ENCODE measurements at places on chromosomes 16 and 17.
A peak's percentile ranks its signal among the peaks of the same experiment; 100 is the strongest.

GRCh38 chr17:81231121-81231645 is 7.7 kb downstream of the TEPSIN start:
- no peak for DNase-seq

- no peak for DNase-seq
Measured at GRCh38 chr16:81639931-81640680, 139.0 kb upstream of the PLCG2 start.

GRCh38 chr16:10918294-10919002 is 23.8 kb downstream of the DEXI start:
- peak; percentile 91 for DNase-seq

DNA sequence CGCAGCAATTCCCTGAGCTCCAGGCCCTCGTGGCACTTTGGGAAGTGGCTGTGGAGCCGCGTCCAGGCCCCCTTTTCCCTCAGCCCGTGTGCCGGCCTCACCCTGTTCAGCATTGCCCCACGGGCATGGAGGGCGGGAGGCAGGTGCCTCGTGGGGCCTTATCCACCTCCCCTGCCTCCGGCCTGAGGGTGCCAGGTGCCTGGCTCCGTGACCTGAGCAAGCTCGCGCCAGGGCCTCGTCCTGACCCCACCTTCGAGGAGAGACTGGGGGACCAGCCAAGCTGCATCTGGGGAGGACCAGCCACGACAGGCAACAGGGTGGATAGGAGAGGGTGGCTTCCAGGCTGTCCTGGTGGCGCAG is 27.0 kb upstream of the AATK start:
- no peak for DNase-seq

- no peak for DNase-seq
Measured at GRCh38 chr17:30939051-30939689, 17.4 kb downstream of the ADAP2 start.

- no peak for DNase-seq
Measured at GRCh38 chr16:66402591-66403230, 24.4 kb upstream of the BEAN1 start.

DNA sequence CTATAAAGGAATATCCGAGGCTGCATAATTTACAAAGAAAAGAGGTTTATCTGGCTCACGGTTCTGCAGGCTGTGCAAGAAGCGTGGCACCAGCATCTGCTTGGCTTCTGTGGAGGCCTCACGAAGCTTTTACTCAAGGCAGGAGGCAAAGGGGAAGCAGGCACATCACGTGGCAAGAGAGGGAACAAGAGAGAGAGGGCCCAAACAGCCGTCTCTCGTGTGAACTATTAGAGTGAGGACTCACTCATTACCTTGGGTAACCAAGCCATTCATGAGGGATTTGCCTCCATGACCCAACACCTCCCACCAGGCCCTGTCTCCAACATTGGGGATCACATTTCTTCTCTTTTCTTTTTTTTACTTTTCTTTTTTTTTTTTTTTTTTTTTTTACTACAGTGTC is 7.5 kb upstream of the ALKBH5 start:
- no peak for DNase-seq

- peak; percentile 7 for DNase-seq
Measured at GRCh38 chr17:43803758-43804157, 23.5 kb downstream of the CFAP97D1 start.

- no peak for DNase-seq
Measured at GRCh38 chr17:73956169-73956568, 247.3 kb upstream of the RPL38 start.

DNA sequence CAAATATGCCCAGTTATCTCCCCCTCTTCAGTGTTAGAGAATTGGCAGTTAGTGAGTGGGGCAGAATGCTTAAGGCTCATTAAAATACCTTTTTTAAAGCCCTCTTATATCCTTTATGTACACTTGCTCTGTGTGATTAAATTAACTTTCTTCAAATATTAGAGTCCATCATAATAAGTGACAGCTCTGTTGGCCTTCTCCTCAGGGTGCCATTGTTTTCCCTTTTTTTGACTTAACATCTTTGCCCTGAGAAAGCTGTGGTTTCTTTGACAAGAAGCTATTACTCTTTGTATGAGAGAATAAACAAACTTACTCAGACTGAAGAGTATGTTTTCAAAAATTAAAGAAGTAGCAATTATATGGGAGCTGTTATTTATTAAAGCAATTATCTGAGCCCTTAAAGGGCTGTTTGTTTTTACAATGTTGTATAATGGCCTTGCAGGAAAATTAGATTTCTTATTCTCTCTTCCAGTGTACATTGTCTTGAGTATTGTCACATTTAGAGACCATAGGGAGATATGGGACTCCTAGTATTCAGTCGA is 13.4 kb downstream of the RBBP6 start:
- no peak for DNase-seq

DNA sequence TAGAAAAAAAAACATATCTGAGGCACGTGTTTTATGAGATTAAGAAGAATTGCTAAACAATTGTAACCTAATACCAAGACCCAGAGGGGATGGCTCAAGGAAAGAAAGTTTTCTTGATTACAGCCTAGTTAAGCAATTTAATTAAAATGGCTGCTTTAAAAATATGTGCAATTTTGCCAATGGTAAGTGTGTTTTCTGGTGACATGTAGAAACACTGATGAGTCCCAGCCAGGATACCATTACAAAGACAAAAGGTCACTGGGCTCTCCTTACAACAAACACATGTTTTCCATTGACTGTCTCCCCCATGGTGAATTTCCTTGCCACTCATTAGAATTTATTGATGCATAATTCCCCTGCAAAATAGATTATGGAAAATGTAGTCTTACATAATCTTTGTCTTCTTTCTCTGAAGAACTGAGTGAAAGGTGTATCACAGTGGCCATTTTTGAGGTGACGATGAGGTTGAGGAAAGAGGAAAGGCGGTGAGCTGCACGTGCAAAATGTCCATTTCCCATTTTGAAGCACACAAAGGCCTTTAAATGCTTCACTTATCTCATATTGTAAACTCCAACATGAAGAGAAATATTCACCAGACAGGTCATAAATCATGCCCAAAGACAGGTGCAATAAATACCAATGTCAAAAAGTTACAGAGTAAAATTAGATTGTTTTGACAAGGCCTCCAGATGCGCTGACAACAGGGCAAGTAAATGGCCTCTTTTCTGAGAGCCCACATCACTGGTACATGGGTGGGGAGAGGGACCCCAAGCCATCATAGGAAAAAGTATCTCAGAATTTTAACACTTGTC is 696.9 kb downstream of the KCNJ2 start:
- peak; percentile 46 for DNase-seq

GRCh38 chr17:42198897-42199296 is 4.6 kb upstream of the GHDC start:
- no peak for DNase-seq

GRCh38 chr16:89737341-89738071 is 16.2 kb downstream of the ZNF276 start:
- DNase-seq = no peak

DNA sequence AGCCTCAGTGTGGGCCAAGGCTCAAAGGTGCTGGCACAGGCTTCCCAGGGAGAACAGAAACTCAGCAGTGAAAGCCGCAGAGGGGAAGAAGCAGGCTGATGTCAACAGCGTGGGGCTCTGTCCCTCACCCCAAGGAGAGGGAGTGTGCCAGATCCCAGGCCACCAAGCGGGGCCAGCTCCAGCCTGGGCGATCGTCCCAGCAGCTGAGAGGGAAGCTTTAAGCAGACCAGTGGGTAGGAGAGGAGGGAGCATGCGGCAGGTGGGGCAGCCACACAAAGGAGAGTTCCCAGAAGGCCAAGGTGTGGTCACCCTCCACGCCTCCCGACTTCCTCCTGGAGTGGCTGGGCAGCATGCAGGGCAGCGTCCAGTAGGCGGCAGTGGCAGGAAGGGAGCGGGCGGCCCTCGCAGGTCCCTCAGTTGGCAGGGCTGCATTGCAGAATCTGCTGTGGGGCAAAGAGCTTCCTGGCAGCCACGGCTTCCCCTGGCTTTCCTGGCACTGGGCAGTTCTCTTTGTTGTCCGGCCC is 6.0 kb downstream of the SYNGR2 start:
- DNase-seq = no peak

GRCh38 chr16:1839554-1839953 is 12.5 kb downstream of the FAHD1 start:
- no peak for DNase-seq

DNA sequence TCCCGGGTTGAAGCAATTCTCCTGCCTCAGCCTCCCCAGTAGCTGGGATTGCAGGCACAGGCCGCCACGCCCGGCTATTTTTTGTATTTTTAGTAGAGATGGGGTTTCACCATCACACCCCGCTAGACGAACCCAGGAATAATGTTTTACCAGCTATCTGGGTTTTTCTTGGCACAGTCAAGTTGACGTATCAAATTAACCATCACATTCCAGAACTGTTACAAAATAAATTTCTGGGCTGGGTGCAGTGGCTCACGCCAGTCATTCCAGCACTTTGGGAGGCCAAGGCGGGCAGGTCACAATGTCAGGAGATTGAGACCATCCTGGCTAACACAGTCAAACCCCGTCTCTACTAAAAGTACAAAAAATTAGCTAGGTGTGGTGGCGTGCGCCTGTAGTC is 501.2 kb downstream of the SHISA9 start:
- no peak for DNase-seq

- DNase-seq = no peak
Measured at GRCh38 chr16:7026639-7027038, 306.0 kb upstream of the RBFOX1 start.

DNA sequence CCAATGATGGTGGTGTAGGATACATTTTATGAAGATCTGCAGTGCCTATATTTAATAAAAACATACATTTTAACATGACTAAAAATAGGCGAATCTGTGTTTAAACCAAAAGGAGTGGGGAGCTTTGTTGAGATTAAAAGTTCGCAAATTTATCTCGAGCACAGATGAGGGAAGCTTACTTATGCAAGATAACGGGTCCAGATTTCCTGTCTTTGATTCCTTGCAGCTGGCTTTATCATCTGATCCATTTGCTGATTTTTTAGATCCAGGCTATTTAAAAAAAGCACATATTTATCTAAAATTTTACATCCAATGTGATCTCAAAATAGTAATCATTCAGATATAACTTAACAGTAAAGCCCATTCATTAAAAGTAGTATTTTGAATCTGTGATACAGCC is 57.0 kb upstream of the INTS2 start:
- DNase-seq = no peak

DNA sequence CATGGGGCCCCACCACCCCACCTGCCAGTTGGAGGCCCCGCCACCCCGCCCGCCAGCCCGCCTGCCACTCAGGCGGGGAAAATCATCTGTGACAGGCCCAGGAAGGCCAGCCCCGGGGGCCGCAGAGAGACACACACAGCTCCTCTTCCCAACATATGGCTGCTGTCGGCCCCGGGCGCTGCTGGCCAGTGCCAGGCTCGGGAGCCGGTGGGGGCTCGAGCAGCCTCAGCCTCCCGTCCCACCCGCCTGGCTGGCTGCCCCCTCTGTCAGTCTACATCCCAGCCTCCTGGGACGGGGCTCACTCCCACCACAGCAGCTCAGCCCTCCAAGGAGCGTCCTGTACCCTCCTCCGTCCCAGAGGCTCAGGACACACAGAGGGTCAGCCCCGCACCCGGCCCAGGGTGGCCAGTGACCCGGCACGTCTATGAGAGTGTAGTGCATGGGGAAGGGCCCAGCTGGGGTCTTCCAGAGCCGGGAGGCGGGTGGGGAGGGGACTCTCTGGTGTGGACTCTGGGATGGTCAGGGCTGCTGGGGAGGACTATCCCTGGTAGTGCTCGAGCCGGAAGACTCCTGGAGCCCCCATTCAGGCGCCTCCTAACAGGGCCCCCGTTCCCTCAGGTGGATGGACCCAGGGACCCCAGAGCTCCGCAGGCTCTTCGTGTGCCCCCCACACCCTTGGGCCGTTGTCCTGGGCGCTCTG is 3.6 kb upstream of the PRR35 start:
- DNase-seq = no peak

DNA sequence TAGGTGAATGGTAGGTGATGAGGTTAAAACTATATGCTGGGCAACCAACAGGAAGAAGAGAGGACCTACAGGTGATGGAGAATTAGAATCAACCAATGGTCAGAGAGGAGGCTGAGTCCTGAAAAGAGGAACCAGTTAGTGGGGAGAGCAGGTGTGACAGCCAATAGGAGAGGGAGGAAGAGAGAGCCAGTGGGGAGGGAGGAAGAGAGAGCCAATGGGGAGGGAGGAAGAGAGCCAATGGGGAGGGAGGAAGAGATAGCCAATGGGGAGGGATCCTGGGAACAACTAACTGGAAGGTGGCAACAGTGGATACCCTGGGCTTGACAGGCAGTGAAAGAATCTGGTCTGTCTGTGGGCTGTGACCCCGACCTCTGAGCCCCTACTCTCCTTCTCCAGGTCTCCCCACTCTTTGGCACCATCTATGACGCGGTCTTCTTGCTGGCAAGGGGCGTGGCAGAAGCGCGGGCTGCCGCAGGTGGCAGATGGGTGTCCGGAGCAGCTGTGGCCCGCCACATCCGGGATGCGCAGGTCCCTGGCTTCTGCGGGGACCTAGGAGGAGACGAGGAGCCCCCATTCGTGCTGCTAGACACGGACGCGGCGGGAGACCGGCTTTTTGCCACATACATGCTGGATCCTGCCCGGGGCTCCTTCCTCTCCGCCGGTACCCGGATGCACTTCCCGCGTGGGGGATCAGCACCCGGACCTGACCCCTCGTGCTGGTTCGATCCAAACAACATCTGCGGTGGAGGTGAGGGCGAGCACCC is 3.7 kb downstream of the GUCY2D start:
- no peak for DNase-seq

DNA sequence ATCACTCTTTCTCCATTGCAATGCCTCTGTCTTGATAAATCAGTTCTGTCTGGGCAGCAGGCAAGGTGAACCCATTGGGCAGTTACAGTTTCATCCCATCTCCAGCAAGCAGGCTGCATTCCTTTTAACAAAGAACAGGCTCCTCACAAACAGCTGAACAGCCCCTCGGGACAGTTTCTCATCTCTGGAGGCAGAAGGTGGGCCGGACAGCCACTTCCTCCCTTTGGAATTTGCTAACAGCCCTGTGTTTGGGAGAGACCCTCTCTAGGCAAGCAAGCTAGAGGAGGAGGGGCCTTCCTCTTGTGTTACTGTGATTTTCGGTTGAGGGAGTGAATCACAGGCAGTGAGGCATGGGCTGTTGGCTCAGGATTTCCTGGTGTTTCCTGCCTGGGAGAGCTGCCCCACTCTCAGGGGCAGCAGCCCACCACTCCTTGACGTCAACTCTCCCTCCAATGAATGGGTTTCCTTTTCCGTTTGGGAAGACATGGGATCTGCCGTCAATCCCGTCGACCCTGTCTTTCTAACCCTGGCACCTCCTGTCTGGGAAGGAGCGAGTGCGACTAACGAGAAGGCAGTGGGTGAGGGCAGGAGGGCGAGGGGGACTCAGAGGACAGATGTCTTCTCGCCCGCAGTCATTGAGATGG is 3.7 kb upstream of the PGS1 start:
- no peak for DNase-seq

DNA sequence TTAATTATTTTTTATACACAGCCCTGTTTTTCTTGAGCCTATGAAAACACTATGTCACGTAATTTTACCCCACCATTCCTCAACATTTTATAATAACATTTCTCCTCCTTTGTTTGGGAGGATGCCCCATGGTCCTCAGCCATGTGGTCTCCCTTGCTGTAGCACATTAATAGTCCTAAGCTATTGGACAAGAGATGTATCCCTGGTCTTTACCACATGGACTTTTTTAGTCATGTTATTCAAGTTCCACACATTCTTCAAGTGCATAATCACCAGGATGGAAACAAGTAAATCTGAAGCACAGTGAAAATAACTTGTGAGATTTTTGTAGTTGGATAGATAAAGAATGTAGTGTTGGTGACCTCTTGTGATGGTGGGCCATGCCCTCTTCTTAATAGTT is 2.0 kb upstream of the KRTAP2-3 start:
- DNase-seq = no peak

- no peak for DNase-seq
Measured at GRCh38 chr16:73614131-73614530, 566.2 kb upstream of the ZFHX3 start.

Data from Caco-2 (cell line).